ENCODE measurements at places on chromosomes 1 and 21. TPM values are rescaled to one million over a fixed set of nuclear protein-coding genes. Genes with fewer than 3 reads are reported as not detected.

Gene CD84
- not detected for total RNA-seq

Gene NEGR1
- total RNA-seq = 2.3 TPM

Gene KRTAP13-2
- total RNA-seq = not detected

DNA sequence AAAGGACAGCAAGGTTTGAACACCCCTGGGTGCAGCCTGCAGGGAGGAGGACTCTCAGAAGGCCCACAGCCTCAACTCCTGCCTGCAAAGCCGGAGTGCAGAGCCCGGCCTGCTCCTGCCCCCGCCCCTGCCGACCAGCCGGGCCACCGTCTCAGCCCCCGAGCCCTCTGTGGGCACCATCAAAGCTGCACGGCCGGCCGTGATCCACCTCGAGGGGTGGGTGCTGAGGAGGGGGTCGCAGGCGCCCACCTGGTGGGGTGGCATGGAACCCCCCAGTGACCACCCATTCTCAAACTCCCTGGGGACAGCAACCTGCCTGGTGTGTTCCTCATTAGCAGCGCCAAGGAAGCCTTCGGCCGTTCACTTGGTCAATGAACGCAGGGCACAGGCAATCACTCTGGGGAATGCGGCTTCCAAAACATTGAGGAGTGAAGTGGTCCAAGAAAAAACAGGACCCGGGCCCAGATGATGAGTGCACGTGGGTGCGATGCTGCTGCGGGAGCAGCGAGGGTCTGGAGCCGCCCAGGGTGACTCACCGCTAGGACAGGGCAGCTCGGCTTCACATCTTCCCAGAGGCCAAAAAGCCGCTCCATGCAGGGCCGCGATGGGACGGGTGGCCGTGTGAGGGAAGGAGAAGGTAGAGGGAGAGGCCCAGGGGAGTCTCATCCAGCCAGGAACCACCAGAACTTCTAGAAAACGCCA lies 157.6 kb downstream of the NPHP4 start:
- DNase-seq = no peak

- DNase-seq = no peak
Observed at GRCh38 chr1:156914440-156914856, 6.0 kb upstream of the LRRC71 start.

- DNase-seq = no peak
Observed at GRCh38 chr21:34022627-34023335, 50.6 kb upstream of the MRPS6 start.

- DNase-seq = no peak
Observed at GRCh38 chr1:4755301-4755845, 101.0 kb downstream of the AJAP1 start.

DNA sequence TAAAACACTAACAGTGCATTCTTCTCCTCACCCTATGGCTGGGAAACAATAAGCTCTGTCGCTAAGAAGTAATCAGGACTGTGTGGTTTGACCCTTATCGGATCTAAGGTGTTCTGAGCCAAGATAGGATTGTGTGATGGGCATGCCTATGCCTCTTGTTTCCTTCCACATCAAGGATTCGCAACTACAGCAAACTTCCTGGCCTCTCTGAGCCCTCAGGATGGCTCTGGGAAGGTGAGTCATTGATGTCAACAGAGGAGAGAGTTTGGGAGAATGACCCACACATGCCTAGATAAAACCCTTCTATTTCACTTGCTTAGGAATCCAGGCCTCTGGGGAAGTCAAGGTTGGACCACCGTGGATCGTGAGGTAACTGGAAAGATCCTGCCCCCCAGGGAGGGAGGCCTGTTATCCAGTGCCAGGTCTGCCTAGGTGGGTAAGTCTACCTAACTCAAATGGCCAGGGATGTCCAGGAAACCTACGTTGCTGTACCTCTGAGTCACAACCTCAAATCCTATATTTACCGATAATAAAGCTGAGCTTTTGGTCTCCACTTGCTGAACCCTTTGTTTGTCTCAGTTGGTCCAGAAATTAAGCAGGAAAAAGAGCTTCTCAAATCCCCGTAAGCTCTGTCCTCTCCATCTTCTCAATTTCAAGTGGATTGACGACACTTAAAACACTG lies 27.4 kb downstream of the TIAM1 start:
- no peak for DNase-seq

DNA sequence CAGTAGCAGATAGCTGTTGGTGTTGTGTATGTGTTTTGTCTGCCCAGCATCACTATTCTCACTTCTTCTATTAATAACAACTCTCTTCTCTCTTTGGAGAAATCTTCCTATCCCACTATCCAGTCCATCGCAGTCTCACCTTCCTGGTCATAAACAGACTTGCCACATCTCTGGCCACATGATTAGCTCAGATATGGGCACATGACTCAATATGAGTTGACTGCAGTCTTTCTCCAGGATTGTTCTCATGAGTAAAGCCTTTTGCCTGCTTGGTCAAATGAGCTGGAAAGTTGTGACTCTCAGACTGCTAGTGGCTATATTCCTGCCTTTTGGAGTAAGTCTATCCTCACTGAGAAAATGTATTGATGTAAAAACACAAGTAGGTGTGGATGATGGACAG lies 32.9 kb upstream of the TADA1 start:
- DNase-seq = no peak

DNA sequence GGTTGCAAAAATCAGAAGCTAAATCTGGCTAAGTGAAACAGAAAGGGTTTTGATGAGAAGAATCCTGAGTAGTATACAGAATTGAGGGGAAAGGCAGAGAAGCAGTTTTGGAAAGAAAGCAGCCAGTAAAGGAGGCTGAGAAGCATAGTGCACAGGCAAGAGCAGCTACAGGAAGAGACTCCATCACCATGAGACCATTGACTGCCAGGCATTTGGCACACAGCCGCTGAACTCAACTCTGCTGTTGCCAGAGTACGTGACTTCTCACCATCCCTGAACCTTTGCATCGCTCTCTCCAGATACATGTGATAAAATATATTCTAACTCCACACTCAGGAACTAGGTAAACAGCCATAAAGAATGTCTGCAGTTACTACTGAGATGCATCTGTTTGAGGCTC lies 128.3 kb upstream of the C1orf21 start:
- DNase-seq = no peak

DNA sequence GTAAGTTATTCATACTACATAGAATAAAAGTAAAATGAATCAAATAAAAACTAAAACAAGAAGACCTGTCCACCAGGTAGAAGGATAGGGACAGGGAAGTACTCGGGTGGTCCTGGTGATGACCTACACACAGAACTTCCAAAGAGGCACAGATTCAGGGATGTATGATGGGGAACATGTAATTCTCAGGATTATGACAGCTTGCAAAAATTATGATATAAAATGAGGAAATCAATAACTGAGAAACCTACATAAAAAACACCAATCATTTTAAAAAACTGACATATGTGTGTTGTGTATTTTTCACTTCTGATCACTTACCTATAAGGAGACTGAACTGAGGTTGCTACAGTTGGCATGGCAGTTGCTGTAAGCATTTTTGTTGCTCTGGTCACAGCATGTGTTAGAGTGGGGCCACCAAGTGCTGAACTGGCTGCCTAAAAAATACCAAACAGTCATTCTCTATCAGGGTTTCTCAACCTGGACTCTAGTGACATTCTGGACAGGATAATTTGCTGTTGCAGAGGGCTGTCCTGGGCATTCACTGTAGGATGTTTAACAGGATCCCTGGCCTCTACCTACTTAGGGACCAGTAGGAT lies 73.8 kb downstream of the USP24 start:
- no peak for DNase-seq

- DNase-seq = no peak
Observed at GRCh38 chr1:76835203-76835602, 32.1 kb upstream of the ST6GALNAC5 start.

- no peak for DNase-seq
Observed at GRCh38 chr1:225572422-225572821, 80.5 kb downstream of the ENAH start.

DNA sequence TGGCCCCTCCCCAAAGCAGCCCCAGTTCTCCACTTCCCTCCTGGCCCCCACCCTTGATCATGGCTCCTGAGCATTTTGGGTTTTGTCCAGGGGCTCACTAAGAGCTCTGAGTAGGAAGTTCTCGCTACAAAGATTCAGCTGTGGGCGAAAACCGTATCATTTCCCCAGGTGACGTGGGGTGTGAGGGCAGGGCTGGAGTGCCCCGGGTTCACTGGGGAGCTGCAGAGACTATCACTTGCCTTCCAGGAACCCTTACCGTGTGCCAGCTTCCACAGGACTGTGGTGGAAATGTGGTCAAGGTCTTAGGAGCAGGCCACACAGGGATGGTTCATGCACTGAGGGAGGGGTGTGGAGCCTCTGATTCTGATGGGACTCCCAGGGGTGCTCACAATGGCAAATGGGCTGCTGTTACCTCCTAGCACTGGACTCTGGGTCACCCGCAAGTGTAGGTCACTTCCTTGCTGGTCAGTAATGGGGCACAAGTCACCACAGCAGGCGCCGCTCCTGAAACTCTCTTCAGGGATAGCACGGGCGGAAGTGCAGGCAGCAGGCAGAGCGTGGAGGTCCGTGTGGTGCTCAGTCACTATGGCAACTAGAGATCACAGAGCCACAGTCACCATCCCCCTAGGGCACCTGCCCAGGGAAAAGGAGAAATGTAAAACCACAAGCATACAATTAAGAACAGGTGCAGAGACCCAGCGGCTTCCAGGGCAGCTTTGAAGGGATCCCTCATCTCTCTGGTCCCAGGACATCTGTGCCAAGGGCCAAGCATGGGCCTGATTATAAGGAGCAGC lies 35.4 kb downstream of the RSPH1 start:
- no peak for DNase-seq

GRCh38 chr1:25723250-25723880 lies 76.6 kb upstream of the SELENON start:
- no peak for DNase-seq

GRCh38 chr1:232476538-232476950 lies 153.4 kb downstream of the SIPA1L2 start:
- no peak for DNase-seq
